CD4-positive, alpha-beta T cell treated with Interleukin-2 at 100 ng/mL for 4 hours (primary cell): ENCODE measurements at places on chromosomes 13 and 19.

DNA sequence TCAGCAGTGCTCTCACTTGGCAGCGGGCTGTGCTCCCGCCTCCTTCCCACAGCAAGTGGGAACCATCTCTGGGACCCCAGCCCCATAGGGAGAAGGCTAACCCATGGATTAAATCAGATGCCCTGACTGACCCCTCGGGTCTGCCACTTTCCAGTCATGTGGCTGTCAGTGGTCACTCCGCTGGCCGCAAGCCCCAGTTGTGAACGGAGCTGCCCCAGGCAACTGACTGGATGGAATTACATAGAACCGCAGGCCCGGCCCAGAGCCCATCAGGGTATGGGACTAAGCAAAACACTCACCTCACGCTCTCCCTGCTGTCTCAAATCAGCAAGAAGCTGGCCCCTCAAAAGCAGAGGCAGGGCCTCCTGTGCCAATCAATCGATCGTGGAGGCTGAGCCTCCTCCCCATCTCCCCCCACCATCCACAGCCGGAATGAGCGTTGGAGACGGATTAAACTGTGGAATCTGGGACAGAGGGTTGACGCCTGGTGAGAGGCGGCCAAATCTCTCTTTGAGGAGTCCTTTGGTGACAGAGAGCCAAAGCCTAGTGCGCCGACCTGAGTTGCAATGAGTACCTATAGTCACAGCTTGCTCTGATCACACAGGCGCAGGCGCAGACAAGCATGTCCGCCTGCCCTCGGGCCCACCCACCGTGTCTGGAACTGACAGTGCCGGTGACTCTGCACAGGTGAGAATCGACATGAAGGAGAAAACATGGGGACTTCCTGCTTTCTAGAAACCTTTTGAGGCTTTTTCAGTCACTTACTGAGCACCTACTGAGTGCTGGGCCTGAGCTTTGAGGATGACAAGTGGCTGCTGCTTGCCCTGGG lies 38.7 kb downstream of the PBX4 start:
- no peak for DNase-seq

GRCh38 chr19:2306971-2307370 lies 983 bp downstream of the LINGO3 start:
- no peak for DNase-seq

GRCh38 chr13:26656919-26657318 lies 99.4 kb downstream of the WASF3 start:
- no peak for DNase-seq

DNA sequence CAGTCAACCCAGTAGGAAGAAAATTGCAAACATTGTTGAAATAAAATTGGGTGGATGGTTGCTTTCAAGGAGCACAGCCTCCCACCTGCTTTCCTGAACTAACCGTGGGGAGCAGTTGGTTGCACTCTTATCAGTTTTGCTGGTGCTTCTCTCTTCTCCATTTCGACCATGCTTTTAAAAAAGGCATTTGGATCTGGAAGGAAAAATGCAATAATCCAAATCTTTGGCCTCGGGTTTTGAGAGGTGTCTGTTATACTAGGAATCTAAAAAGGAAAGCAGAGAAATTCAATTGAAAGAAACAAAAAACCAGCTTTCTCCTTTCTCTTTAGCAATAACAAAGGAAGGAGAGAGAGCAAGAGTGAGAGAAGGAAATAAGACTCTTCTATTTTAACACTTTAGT lies 113.6 kb upstream of the ARGLU1 start:
- DNase-seq: no peak

- no peak for DNase-seq
Measured at GRCh38 chr13:19089315-19089714, 92.3 kb downstream of the TUBA3C start.

GRCh38 chr19:7994928-7995809 lies 10.3 kb downstream of the ELAVL1 start:
- DNase-seq: no peak

DNA sequence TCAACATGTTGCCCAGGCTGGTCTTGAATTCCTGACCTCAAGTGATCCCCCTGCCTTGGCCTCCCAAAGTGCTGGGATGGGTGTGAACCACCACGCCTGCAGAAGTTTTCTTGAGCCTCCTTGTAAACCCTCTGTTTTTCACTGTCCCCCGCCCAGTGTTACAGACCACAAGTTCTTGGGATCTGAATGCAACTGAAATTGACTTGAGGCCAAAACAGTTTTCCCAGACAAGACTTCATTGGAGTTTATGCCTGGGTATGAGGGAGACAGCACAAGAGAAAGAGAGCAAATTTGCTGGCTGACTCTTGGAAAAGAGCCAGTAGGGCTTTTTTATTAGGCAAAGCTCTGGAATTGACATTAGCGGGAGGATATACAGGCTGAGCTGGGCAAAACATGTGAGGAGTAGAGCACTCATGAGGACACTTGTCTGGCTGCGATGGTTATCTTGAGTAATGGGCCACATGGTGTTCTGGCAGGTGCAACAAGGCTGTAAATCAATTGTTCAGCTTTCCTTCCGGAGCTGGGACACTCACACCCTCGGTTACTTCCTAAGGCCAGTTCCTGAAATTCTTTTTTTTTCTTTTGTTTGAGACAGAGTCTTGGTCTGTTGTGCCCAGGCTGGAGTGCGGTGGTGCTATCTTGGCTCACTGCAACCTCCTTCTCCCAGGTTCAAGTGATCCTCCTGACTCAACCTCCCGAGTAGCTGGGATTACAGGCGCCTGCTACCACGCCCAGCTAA lies 12.7 kb upstream of the HNRNPL start:
- DNase-seq: no peak

DNA sequence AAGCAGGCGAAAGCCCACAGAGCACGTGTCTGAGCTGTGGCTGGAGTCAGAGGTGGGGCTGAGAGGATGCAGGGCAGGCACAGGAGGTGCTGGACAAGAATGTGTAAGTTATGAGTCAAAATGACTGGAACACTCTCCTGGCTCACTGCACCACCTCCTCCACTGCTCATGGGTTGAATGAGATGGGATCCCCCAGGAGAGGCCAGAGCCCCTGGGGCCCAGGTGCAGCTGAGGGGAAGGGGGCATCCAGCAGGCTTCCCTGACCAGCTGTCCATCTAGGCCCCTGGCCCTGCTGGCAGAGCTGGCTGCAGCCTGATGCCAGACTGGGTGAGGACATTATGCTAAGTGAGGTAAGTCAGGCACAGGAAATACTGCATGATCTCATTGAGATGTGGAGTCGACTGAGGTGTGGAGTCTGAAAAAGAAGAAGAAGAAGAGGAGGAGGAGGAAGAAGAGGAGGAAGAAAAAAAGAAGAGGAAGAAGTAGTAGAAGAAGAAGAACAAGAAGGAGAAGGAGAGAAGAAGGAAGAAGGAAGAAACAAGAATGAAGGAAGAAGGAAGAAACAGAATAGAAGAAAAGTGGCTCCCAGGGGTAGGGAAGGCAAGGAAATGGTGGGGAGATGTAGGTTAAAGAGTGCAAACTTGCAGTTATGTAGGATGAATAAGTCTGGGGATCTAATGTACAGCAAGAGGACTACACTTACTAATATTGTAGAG lies 747.4 kb downstream of the UQCRFS1 start:
- no peak for DNase-seq

DNA sequence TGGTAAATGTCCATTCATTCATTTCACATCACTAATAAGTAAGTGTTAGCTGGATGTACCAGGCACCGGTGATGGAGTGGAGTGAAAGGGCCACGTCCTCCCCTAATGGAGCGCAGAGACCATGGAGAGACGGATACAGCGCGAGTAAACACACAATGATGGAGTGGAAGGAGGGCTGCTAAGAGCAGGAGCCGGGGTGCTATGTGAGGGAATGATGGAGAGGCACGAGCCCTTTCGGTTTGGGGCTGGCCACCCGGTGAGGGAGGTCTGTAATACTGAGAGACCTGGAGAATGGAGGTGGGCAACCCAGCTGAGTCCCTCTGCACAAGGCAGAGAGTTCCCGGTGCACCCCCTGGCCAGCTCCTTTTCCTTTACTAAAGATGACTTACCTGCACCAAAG lies 53.7 kb downstream of the PEPD start:
- no peak for DNase-seq

DNA sequence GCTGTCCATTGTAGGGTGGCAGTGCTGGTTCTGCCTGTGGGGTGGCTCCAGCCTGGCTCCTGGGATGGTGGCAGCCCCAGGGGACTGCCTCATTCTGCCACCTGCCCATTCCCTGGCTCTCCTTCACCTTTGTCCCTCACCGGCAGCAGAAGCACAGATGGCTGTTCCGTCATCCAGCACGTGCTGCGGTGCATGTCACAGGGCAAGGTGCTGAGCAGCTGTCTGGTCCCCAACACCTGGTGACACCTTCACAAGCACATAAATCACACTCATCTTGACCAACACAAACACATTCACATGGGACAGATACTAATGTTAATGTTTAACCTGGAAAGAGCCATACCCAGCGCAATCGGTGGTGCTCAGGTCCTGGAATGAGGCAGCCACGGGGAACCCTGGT lies 126.8 kb downstream of the UQCRFS1 start:
- no peak for DNase-seq

- DNase-seq: no peak
Measured at GRCh38 chr19:35885225-35885738, 15.1 kb downstream of the NFKBID start.

DNA sequence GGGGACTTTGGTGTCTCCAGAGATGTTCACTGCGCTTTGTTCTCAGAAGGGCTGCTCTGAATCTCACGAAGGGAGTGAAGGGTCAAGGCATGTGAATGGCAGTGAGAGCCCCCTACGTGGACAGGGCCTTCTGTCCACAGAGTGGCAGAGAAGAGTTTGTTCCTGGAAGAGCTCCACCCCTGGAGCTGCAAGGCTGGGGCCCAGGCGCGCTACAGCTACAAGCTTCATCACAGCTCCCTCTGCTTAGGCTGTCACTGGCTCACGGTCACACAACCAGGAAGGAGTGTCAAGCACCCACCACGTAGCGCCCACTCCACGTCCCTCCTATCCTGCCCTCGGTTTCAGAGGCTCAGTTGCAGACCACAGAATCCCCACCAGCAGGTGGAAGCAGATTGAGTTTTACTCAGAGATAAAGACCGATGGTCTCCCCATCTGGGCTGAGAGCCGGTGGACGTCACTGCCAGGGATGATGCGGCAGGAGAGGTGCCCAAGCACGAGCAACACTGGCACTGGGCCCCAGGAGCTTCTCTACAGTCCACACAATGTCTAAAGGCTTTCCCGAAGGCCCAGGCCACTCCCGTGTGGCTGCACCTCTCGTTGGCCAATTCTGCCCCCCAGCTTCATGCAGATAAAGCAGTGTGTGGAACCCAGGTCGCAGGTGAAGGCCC lies 23.0 kb upstream of the TFDP1 start:
- DNase-seq: no peak

GRCh38 chr19:10706990-10707389 lies 5.8 kb downstream of the QTRT1 start:
- no peak for DNase-seq

DNA sequence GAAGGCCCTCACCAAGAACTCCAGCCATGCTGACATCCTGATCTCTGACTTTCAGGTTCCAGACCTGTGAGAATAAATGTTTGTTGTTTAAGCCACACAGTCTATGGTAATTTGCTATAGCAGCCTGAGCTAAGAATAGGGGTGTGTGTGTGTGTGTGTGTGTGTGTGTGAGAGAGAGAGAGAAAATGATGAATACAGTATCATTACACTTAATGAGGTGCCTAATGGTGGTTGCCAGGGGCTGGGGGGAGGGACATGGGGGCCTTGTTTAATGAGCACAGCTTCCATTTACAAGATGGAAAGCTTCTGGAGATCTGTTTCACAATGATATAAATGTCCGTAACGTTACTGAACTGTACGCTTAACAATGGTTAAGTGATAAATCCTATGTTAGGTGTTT lies 53.8 kb upstream of the LATS2 start:
- no peak for DNase-seq

DNA sequence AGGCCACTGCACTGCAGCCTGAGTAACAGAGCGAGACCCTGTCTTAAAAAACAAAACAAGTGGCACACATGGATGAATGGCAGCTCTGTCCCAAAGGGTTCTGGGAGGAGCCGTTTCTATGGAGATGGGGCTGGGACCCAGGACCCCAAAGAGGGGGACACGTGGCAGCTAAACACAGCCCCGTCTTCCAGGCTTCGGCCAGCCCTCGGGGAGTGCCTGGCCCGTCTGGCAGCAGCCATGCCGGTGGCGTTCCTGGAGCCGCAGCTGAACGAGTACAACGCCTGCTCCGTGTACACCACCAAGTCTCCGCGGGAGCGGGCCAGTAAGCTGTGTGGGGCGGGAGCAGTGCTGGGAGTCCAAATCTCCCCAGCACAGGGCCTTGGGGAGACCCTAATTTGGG lies 82.4 kb downstream of the RYR1 start:
- no peak for DNase-seq

DNA sequence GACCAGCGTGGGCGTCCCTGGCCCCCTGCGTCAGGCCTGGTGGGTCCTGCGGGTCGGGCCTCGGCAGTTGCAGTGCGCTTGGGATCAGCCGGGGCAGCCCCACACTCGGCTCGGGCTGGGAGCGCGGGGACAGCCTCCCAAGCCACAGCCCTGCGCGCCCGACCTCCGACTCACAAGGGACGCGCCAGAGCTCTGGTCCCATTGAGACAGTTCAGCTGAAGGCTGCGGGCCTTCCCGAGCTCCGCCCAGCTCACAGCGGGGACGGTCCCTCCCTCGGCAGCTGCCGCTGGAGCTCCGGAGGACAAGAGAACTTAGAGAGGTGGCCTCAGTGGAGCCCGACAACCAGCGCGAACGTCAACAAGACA lies 45.7 kb upstream of the ZNF730 start:
- no peak for DNase-seq

- DNase-seq: no peak
Measured at GRCh38 chr19:14732510-14732909, 42.7 kb downstream of the ZNF333 start.
